Karpas-422 (cell line): ENCODE measurements at places on chromosomes 4 and X.

GRCh38 chr4:134308910-134309309 is 107.3 kb upstream of the PABPC4L start:
- no peak overlapping the region for H3K4me3 ChIP-seq
- H3K27ac ChIP-seq: no peak overlapping the region
- no peaks in the 10 kb centered on the region for H3K36me3 ChIP-seq
- DNase-seq: no peak
- H3K27me3 ChIP-seq: no peaks in the 10 kb centered on the region
- H3K4me1 ChIP-seq: no peaks in the 10 kb centered on the region

DNA sequence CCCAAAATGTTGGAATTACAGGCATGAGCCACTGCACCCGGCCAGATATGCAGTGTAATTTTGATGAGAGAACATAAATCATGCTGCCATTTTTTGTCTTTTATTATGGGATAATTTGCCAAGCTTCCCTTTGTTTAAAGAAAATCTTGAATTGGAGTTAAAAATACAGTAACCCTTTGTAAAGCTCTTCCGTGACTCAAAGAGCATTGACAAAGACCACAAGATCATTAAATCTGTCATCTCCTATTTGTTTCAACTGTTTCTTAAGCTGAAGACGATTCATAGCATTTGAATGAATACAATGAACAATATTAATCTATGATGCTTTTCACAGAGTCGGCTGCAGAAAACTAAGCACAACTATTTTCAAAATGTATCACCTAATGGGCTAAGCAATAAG is 132.6 kb downstream of the ANAPC4 start:
- H3K4me3 ChIP-seq: no peak overlapping the region
- no peak overlapping the region for H3K27ac ChIP-seq
- H3K27me3 ChIP-seq: no peaks in the 10 kb centered on the region
- DNase-seq: no peak
- H3K4me1 ChIP-seq: peaks cover 12% of the 10 kb centered on the region

DNA sequence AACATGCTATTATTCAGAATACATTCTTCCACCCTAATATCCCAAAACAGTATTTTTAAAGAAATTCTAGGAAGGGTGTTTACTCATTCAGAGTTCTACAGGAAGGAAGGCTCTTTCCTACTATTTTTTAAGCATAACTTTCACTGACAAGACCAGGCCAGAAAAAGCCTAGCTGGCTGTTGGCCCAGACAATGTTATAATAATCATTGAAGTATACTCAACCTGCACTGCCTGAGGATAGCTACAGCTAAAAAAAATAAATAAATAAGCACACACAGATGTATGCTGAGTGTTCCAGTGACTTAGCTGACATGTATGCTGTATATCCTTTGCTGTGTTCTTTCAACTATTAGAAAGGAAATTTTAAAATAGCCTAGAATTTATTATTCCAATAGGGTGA is 145.8 kb upstream of the SPRY1 start:
- no peak overlapping the region for H3K4me3 ChIP-seq
- H3K27me3 ChIP-seq: no peaks in the 10 kb centered on the region
- DNase-seq: peak; percentile 12
- no peak overlapping the region for H3K27ac ChIP-seq
- peaks cover 9% of the 10 kb centered on the region for H3K4me1 ChIP-seq

GRCh38 chr4:137685357-137685756 is 153.1 kb upstream of the PCDH18 start:
- no peak for DNase-seq
- no peak overlapping the region for H3K4me3 ChIP-seq
- H3K27ac ChIP-seq: no peak overlapping the region

GRCh38 chr4:7790023-7790422 is 149.6 kb downstream of the AFAP1 start:
- H3K27me3 ChIP-seq: no peaks in the 10 kb centered on the region
- H3K4me3 ChIP-seq: no peak overlapping the region
- H3K27ac ChIP-seq: no peak overlapping the region
- DNase-seq: no peak
- no peaks in the 10 kb centered on the region for H3K36me3 ChIP-seq

GRCh38 chr4:185039508-185040273 is 21.4 kb downstream of the HELT start:
- peak; percentile 71 for DNase-seq
- no peaks in the 10 kb centered on the region for H3K36me3 ChIP-seq
- H3K27ac ChIP-seq: no peak overlapping the region
- H3K4me3 ChIP-seq: no peak overlapping the region
- no peaks in the 10 kb centered on the region for H3K27me3 ChIP-seq
- no peaks in the 10 kb centered on the region for H3K4me1 ChIP-seq

DNA sequence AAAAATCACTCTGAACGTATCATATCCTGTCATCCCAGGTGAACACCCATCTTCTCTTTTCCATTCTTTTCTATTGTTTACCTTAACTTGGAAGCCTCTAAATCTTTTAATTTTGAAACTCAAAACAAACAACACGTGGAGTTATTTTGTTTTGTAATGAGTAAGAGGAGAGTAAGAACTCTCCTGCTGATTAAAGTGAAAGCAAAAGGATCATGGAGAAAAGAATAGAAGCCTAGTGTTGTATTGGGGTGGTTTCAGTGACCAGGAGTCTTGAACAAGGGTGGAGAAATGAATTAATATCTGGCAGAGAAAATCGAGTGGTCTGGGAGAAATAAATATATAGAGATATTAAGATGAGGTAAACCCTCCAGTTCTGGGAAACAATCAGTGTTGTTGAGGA is 237.4 kb upstream of the UGT8 start:
- no peaks in the 10 kb centered on the region for H3K27me3 ChIP-seq
- H3K27ac ChIP-seq: no peak overlapping the region
- no peaks in the 10 kb centered on the region for H3K4me1 ChIP-seq
- no peak for DNase-seq

GRCh38 chr4:21801661-21802385 is 146.7 kb downstream of the KCNIP4 start:
- H3K4me3 ChIP-seq: no peak overlapping the region
- no peak overlapping the region for H3K27ac ChIP-seq
- no peak for DNase-seq

DNA sequence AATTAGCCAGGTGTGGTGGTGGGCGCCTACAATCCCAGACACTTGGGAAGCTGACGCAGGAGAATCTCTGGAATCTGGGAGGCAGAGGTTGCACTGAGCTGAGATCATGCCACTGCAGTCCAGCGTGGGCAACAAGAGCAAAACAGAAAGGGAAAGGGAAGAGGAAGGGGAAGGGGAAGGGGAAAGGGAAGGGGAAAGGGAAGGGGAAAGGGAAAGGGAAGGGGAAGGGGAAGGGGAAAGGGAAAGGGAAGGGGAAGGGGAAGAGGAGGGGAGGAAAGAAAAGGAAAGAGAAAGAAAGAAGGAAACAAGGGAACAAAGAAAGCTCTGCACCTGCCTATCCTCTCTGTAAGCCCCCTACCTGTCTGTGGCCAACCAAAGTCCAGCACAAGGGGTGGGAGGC is 35.2 kb downstream of the FAM53A start:
- no peaks in the 10 kb centered on the region for H3K36me3 ChIP-seq
- H3K4me1 ChIP-seq: no peaks in the 10 kb centered on the region
- no peak overlapping the region for H3K4me3 ChIP-seq
- no peak for DNase-seq
- H3K27ac ChIP-seq: no peak overlapping the region
- H3K27me3 ChIP-seq: no peaks in the 10 kb centered on the region

- H3K4me3 ChIP-seq: no peak overlapping the region
- no peaks in the 10 kb centered on the region; the same call in 1 of the 2 replicates for H3K4me1 ChIP-seq
- no peak overlapping the region for H3K27ac ChIP-seq
- no peaks in the 10 kb centered on the region for H3K27me3 ChIP-seq
- peak; percentile 80 for DNase-seq
- no peaks in the 10 kb centered on the region; the same call in 1 of the 2 replicates for H3K36me3 ChIP-seq
Measured at GRCh38 chrX:104195489-104196084, 29.3 kb downstream of the FAM199X start.

DNA sequence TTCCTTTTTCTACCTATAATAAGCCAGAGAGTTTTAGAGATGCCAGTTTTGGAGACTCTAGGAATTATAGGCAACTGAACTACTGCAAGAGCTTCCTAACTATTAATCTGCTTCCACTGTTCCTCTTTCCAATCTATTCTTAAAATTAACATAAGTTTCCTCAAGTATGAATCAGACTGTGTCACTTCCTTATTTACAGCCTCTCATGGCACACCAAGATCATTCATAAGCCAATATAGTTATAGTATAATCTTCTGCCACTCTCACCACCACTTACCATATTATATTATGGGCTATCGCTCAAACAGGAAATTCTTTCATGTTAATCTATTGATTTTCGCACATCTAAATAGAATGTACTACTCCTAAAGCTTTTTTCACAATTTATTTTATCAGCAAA is 383.5 kb downstream of the STPG2 start:
- DNase-seq: no peak
- no peaks in the 10 kb centered on the region for H3K27me3 ChIP-seq
- no peaks in the 10 kb centered on the region for H3K4me1 ChIP-seq

GRCh38 chr4:87983996-87984395 is 8.5 kb downstream of the SPP1 start:
- no peak for DNase-seq
- H3K4me1 ChIP-seq: no peaks in the 10 kb centered on the region
- no peaks in the 10 kb centered on the region for H3K27me3 ChIP-seq
- H3K4me3 ChIP-seq: no peak overlapping the region
- H3K36me3 ChIP-seq: no peaks in the 10 kb centered on the region

DNA sequence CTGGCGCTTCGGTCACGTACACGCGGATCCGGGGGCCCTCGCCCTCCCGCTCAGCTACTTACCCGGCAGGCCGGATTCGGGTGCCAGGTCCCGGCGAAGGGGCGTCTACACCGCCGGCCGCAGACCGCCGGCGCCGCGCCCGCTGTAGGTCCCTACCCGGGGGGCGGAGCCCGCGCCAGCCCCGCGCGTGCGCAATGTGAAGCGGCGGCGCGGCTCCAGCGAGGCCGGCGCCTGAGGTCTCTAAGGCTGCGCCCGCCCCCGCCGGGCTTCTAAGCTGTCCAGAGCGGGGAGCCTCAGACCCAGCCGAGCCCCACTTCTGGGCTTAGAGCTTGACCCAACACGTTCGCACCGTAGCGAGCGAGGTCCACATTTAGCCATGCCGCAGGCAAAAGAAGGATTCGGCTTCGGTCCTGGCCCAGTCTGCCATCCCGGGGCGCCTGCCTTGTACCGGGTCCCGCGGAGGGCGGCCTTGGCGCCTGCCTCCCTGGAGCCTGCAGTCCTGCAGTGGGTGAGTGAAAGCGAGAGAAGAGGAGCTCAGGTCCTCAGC is at the start of gene ZNF518B:
Gene ZNF518B, minus strand, starts transcription at position 172 of the 547 bp plus-strand sequence. CDS start 11,098 bp downstream, outside the sequence.
- H3K36me3 ChIP-seq: peaks cover 17% of the 10 kb centered on the region; the same call in 1 of the 2 replicates
- peak; percentile 92 for DNase-seq
- H3K4me3 ChIP-seq: peak within 1 kb of the TSS; percentile 71
- H3K27ac ChIP-seq: peak within 1 kb of the TSS; percentile 8; the same call in 1 of the 2 replicates
- peaks cover 28% of the 10 kb centered on the region for H3K4me1 ChIP-seq
- H3K27me3 ChIP-seq: no peaks in the 10 kb centered on the region
